ENCODE measurements at places on chromosomes 3 and 15. TPM values are rescaled to one million over a fixed set of nuclear protein-coding genes. Genes with fewer than 3 reads are reported as not detected.

- DNase-seq = no peak
These were observed 106.6 kb downstream of the LRIG1 start for GRCh38 chr3:66394019-66394752.

RETNLB gene
- polyA plus RNA-seq = not detected

GRCh38 chr3:37147666-37148065 lies 26.7 kb downstream of the LRRFIP2 start:
- no peak for DNase-seq

SPINT1 gene
- polyA plus RNA-seq = 1.6 TPM

AGBL1 gene
- polyA plus RNA-seq = 0.02 TPM

DNA sequence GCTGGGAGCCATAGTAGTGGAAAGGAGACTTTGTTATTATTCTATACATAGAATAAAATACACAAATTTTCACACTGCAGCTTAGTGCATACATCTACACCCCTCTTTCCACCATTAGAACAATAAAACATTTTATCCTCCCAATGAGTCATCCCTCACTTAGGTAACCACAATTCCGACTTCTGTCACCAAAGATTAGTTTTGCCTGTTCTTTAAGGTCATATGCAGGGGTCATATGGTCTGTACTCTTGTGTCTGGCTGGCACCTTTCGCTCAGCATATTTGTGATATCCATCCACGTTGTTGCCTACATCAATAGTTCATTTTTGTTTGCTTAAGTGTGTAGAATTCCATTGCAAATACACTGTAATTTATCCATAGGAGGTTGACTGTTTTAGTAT lies 399.4 kb downstream of the SHQ1 start:
- DNase-seq = no peak

- DNase-seq = no peak
These were observed 168.7 kb downstream of the TMEM108 start for GRCh38 chr3:133206921-133207320.

DNA sequence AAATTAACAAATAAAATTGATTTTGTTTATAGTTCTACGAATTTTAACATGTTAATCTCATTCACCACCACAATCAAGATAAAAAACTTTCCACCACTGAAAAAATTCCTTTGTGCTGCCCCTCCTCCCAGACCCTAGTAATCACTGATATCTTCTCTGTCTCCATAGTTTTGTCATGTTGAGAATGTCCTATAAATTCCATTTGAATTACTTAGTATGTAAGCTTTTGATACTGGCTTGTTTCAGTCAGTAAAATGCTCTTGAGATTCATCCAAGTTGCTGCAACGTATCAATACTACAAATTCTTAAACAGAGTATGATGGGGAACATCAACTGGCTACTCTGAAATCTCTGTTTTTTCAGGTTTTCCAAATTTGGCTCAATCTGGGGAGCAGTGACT lies 129.6 kb downstream of the CTNNB1 start:
- no peak for DNase-seq

CGNL1 gene
- 8.1 TPM for polyA plus RNA-seq

- DNase-seq = no peak
These were observed 177.4 kb downstream of the SQOR start for GRCh38 chr15:45812200-45812599.

DNA sequence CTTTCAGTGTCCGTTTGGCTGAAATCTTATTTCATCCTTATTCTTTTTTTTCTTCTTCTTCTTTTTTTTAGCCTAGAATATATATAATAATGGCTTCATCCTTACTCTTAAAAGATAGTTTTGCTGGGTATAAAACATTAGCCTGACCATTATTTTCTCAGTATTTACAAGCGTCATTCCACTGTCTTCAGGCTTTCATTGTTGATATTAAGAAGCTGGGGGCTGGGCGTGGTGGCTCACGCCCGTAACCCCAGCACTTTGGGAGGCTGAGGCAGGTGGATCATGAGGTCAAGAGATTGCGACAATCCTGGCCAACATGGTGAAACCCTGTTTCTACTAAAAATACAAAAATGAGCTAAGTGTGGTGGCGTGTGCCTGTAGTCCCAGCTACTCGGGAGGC lies 10.6 kb downstream of the ZNF710 start:
- DNase-seq = no peak

CATSPER2 gene
- 2.3 TPM for polyA plus RNA-seq

GRCh38 chr3:60081381-60082095 lies 1031.7 kb upstream of the CFAP20DC start:
- no peak for DNase-seq

TRIM42 gene
- not detected for polyA plus RNA-seq

MTHFS gene
- 21.5 TPM for polyA plus RNA-seq

BCL2A1 gene
- 2.0 TPM for polyA plus RNA-seq

- no peak for DNase-seq
These were observed 81.6 kb downstream of the AKAP13 start for GRCh38 chr15:85462029-85462428.

DNA sequence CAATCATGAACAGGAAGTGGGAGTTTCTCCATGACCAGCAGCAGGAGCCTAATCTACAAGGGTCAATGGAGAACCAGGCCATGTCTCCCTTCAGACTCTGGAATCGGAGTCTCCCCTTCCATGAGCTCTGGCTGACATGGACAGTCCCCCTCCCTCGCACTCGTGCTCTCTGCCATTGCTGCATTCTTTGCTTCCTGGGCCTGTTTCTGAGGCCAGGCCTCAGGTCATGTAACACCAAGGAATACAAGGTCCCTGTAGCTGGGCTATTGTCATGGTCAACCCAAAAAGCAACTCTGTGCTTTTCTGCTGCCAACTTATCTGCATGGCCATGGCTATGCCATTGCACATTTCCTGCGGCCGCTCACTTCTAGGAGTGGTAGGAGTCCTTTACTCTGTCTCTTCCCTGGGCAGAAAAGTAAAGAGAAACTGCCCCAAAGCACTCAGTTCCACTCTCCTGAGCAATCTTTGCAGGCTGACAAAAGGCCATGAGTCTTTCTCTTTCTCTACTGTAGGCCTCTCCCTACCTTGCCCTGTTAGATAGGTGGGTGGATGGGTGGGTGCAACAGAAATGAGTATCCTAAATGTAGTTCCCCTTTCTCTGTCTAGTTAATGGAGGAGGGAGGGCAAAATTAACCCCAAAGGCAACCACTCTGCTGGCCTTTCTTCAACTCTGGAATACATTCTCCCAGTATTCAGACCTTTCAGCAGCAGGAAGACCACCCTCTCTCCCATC lies 40.8 kb upstream of the PROK2 start:
- DNase-seq = no peak

GPR62 gene
- polyA plus RNA-seq = 0.22 TPM

GRCh38 chr3:179806177-179806576 lies 153.3 kb downstream of the USP13 start:
- DNase-seq = no peak

GRCh38 chr3:61855211-61855610 lies 293.8 kb downstream of the PTPRG start:
- no peak for DNase-seq

DNA sequence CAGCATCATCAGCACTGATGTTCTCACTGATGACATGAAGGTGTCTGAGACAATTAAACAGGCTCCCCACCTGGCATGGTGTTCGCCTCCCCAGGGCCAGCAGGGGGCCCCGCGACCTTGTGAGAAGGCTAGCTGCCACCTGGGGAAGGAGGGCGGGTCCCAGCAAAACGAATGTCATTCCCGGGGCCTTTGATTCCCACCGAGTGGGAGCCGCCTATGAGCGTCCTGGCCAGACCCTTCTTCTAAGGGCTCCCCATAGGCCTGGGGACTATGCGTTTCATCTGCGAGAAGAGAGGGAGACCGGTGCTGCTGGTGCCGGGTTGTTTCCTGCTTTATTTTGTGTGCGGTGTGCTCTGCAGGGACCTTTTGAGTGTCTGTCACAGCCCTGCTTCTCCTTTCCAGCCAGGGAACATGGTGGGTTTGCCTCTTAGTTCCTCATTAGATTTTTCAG lies 20.5 kb upstream of the MINDY4B start:
- DNase-seq = no peak

- no peak for DNase-seq
These were observed 153.4 kb downstream of the CBLB start for GRCh38 chr3:105715372-105715771.

GRCh38 chr3:143291836-143292447 lies 172.4 kb downstream of the CHST2 start:
- DNase-seq = no peak

GRCh38 chr3:88180398-88180999 lies 30.7 kb downstream of the C3orf38 start:
- no peak for DNase-seq

- no peak for DNase-seq
These were observed 23.6 kb downstream of the SERPINI2 start for GRCh38 chr3:167450195-167450594.

- no peak for DNase-seq
These were observed 1089.8 kb upstream of the CADM2 start for GRCh38 chr3:83868909-83869567.

GRCh38 chr3:8893001-8893400 lies 70.3 kb downstream of the RAD18 start:
- DNase-seq = no peak

DNA sequence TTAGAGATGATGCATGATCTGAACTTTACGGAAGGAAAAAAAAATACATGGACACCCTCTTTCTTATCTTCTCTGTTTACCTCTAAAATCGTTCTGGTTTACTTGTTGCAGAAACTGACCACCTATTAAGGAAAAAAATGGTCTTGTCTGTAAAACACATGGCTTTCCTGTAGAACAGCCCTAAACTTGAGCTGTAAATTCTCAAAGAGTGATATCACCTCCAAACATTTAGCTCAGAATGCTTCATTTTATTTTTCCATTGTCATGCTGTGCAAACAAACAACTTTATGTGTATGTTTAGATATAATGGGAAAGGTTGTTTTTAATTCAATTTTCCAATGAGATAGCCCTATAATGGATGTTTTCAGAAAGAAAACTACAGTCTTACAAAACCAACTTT lies 237.4 kb upstream of the NR2F2 start:
- no peak for DNase-seq

DNA sequence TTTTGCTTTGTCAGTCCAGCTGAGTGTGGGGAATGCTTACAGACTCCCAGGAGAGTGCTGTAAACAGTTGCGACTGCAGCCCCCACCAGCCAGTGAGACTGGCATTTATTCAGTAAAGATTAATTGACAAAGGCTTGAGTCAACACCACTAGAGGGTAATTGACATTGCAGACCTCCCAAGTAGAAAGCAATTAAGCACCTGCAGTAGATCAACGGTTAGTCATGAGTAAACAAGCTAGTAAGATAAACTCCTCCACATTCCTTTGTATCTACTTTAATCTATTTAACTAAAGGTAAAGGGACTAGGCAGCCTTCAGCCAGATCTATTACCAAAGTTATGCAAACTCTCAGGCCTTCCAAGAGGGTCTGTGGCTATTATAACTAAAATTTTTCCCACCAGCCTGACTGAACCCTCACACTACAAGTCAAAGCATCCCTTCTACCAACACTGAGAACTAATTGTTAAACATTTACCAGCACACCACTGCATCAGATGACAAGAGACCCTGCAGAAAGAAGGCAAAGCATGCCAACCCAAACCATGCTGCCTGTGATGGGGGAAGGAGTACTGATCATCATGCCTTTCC lies 30.5 kb upstream of the GALNT15 start:
- DNase-seq = no peak

- no peak for DNase-seq
These were observed 6.6 kb downstream of the EHD4 start for GRCh38 chr15:41965441-41966413.

Measured in ovary (tissue), 10 donors.